ENCODE measurements at places on chromosomes 2 and 18. TPM values are rescaled to one million over a fixed set of nuclear protein-coding genes. Genes with fewer than 3 reads are reported as not detected.

GRCh38 chr18:36655074-36655473 is 173.7 kb downstream of the TPGS2 start:
- no peaks in the 10 kb centered on the region for H3K36me3 ChIP-seq
- no peaks in the 10 kb centered on the region for H3K4me1 ChIP-seq
- H3K4me3 ChIP-seq = no peak overlapping the region
- DNase-seq = no peak
- no peak overlapping the region for H3K27ac ChIP-seq
- H3K27me3 ChIP-seq = peaks cover 14% of the 10 kb centered on the region

Gene TIMM21
- 23.8 TPM for total RNA-seq

- no peaks in the 10 kb centered on the region for H3K27me3 ChIP-seq
- peak overlapping the region; percentile 55 for H3K27ac ChIP-seq
- no peak for DNase-seq
- no peak overlapping the region for H3K4me3 ChIP-seq
- H3K36me3 ChIP-seq = peaks cover 79% of the 10 kb centered on the region
These were observed 21.6 kb downstream of the PTPN18 start for GRCh38 chr2:130377491-130377890.

Gene TACR1
- not detected for total RNA-seq

DNA sequence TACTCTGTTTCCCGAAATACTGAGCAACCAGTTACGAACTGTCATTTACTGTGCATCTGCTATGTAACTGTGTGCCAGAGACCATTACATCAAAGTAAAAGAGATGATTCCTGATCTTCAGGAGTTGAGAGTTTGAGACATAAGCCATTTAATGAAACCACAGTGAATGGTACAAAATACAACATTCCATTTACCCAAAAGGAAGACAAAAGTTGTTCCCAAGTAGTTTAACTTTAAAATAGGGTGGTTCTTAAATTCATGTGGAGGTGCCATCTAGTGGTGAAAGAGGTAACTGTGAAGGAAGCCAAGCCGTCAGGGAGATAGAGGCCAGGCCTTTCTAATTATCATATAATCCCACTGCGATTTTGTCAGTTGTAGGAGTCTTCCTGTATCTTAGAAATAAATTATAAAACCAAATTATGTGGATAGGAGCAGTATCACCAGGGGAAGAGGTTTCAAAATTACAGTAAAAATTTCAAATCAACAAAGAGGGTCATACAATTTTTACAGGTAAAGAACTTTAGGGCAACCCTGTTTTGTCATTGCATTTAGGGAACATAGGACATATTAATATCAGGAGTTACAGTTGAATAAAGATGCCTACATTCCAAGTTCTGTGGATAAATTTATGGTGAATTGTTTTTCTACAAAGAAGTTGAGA is 67.7 kb downstream of the EPAS1 start:
- H3K4me1 ChIP-seq = peaks cover 46% of the 10 kb centered on the region
- peaks cover 2% of the 10 kb centered on the region for H3K36me3 ChIP-seq
- H3K27ac ChIP-seq = no peak overlapping the region
- H3K4me3 ChIP-seq = no peak overlapping the region

DNA sequence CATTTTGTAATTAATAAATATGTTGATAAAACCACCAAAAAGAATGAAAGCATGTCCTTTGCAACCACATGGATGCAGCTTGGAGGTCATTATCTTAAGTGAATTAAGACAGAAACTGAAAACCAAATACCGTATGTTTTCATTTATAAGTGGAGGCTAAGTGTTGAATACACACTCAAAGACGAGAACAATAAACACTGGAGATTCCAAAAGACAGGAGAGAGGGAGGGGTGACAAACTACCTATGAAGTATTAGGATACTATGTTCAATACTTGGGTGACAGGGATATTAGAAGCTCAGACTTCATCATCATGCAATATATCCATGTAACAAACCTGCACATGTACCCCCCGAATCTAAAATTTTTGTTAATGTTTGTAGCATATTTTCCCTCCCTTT is 7.0 kb downstream of the ERLEC1 start:
- H3K27me3 ChIP-seq = no peaks in the 10 kb centered on the region
- no peak for DNase-seq
- no peak overlapping the region for H3K27ac ChIP-seq
- peaks cover 5% of the 10 kb centered on the region for H3K4me1 ChIP-seq
- H3K36me3 ChIP-seq = peaks cover 4% of the 10 kb centered on the region
- no peak overlapping the region for H3K4me3 ChIP-seq

DNA sequence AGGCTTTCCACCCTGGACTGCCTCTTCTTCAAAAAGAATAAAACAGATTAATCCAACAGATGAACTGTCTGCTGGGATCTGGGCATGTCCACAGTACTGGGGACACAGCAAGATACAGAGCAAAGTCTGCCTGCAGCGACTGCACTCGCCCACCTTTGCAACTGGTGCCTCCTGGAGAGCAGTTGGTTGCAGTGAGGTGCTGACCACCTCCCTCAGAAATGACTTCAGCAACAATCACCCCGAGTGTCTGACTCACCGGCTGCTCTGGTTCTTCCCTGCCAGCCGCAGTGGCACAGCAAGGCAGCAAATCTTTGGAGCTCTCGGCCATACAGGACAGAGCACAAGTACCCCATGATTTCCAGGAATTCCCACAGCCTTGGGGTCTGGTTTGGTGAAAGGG is 179.7 kb downstream of the ANAPC1 start:
- peaks cover 5% of the 10 kb centered on the region for H3K27me3 ChIP-seq
- no peak for DNase-seq
- H3K4me1 ChIP-seq = peaks cover 56% of the 10 kb centered on the region
- no peak overlapping the region for H3K4me3 ChIP-seq
- no peak overlapping the region for H3K27ac ChIP-seq
- no peaks in the 10 kb centered on the region for H3K36me3 ChIP-seq

DNA sequence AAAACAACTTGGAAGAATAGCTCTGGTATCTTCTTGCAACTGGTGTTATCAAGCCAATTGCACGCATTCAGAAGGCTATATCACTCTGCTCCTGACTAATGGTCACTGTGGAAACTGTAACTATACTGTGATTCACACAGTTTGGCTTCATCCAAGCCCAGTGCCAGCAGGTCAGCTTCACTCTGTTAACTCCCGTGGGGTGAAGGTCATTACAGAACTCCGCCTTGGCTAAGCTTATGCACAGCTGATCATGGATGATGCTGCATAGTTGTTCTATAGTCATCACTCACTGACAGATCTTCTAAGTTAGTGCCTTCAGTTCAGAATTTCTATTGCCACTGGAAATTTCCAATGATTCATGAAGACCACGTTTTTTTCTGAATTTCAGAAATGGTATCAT is 497.2 kb upstream of the NETO1 start:
- no peak for DNase-seq
- H3K27me3 ChIP-seq = no peaks in the 10 kb centered on the region
- no peak overlapping the region for H3K27ac ChIP-seq
- no peaks in the 10 kb centered on the region for H3K4me1 ChIP-seq

Gene SLC40A1
- 2.6 TPM for total RNA-seq

DNA sequence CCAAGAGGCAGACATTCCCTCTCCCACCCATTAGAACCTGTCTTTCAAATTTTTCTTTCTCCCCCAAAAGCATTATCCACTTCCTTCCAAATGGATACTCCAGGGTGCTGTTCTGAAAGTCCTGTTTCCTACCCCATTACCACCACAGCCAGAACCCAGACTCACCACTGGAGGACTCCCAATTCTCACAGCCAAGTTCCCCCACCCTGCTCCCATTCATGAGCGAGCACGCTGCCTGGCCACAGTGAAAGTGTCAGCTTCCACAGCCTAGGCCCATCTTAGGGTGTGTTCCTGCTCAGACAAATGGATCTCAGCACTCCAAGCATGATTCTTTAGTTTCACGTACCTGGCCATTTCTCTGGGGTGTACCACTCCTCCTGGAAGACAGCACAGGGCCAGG is 3.8 kb upstream of the ANKRD53 start:
- H3K4me1 ChIP-seq = peaks cover 17% of the 10 kb centered on the region
- no peak for DNase-seq
- peaks cover 20% of the 10 kb centered on the region for H3K27me3 ChIP-seq
- peaks cover 3% of the 10 kb centered on the region for H3K36me3 ChIP-seq
- H3K27ac ChIP-seq = no peak overlapping the region

- no peak for DNase-seq
- peaks cover 10% of the 10 kb centered on the region for H3K36me3 ChIP-seq
- H3K27me3 ChIP-seq = no peaks in the 10 kb centered on the region
- peaks cover 19% of the 10 kb centered on the region for H3K4me1 ChIP-seq
- H3K27ac ChIP-seq = no peak overlapping the region
- H3K4me3 ChIP-seq = no peak overlapping the region
These were observed 95.9 kb downstream of the SMC6 start for GRCh38 chr2:17657759-17658158.

DNA sequence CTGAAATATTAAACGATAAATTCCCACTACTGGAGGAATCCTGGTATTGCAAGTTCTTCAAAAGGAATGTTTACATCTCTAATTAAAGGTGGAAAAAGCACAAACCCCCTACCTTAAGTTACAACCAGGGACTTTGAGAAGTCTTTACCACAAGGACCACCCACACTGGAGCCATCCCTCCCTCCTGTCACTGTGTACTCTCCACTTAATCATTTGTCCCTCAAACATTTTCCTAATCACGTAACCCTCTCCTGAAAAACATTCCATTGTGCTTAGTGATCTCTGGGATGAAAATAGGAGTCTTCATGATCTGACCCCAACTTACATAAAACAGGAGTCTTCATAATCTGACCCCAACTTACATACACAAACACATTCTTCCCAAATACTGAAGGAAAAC is 85.7 kb downstream of the SUCLG1 start:
- H3K36me3 ChIP-seq = no peaks in the 10 kb centered on the region
- H3K4me3 ChIP-seq = no peak overlapping the region
- peaks cover 3% of the 10 kb centered on the region for H3K27me3 ChIP-seq
- H3K27ac ChIP-seq = no peak overlapping the region
- H3K4me1 ChIP-seq = no peaks in the 10 kb centered on the region
- no peak for DNase-seq

DNA sequence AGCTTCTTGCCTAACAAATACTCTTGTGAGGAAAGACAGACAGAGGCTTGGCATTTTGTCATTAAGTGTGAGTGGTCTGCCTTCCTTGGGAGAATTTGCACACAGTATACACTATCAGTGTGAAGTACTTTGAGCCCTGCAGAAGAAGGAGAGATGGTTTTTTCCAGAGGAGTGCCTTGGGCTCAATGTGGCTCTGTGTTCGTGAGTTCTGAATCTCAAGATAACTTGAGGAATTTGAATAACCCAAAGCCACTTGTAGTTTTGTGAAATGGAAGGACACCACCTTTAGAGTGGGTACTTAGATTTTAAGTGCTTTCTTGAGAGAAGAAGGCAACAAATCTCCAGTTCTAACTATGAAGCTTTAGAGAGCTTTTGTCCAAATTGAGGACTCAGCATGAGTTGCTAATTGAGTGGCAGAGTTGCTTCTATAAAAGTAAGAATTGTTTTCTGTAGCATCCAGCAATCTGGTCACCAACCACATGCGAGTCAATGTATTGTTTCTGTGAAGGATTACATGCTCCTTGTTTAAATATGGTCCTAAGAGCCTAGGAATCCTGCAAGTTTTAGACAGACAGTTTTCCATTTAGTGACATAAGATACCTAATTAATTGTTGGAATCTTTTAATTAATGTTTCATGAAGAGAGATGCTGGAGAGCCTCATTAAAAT is 68.3 kb downstream of the BABAM2 start:
- DNase-seq = no peak
- H3K4me3 ChIP-seq = no peak overlapping the region
- H3K4me1 ChIP-seq = peaks cover 78% of the 10 kb centered on the region
- peak overlapping the region; percentile 28 for H3K27ac ChIP-seq

- H3K4me3 ChIP-seq = no peak overlapping the region
- no peaks in the 10 kb centered on the region for H3K36me3 ChIP-seq
- H3K27ac ChIP-seq = no peak overlapping the region
- H3K27me3 ChIP-seq = peaks cover 17% of the 10 kb centered on the region
- H3K4me1 ChIP-seq = no peaks in the 10 kb centered on the region
- no peak for DNase-seq
These were observed 37.9 kb upstream of the C1GALT1C1L start for GRCh38 chr2:43714164-43714563.

GRCh38 chr2:230843132-230843531 is 21.6 kb upstream of the ITM2C start:
- H3K4me3 ChIP-seq = no peak overlapping the region
- peaks cover 6% of the 10 kb centered on the region for H3K4me1 ChIP-seq
- no peak overlapping the region for H3K27ac ChIP-seq
- no peaks in the 10 kb centered on the region for H3K36me3 ChIP-seq
- no peak for DNase-seq
- H3K27me3 ChIP-seq = peaks cover 24% of the 10 kb centered on the region

Gene CYTIP
- 279 TPM for total RNA-seq

DNA sequence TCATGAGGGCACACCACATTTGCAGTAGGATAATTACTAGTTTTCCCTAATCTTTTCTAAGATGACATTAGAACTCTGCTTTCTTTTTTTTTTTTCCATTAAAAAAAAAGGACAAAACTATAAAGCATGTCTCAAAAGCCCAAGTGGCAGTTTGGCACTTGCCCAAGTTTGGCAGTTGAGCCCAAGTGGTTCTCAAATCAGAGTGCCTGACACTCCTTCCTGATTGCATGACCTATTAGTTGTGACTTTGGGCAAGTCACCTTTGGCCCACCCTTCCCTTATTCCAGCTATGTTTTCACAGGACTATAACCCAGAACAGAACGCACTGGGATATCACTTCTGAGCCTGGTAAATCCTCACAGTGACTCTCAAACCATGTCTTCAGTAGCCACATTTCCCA is 273.0 kb downstream of the CCDC85A start:
- DNase-seq = no peak
- no peak overlapping the region for H3K27ac ChIP-seq
- no peaks in the 10 kb centered on the region for H3K27me3 ChIP-seq

Gene PCARE
- total RNA-seq = not detected

DNA sequence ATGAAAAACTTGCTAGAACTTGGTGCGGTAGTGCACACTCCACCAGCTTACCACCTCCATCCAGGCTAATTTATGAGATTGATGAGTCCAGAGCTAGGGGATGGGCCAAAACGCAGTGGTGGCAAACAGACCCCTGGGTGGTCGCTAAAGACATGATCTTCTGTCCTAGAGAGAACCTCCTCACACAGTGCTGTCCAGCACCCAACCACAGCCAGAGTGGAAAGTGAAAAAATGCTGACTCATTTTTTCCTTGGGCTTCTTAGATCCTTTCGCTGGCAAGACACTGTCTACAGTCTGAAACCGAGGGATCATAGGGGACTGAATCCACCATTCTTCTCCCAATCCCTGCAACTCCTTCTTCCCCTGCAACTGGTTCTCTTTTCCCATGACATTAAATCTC is 4.1 kb downstream of the ANTXR1 start:
- peaks cover 18% of the 10 kb centered on the region for H3K4me1 ChIP-seq
- H3K4me3 ChIP-seq = no peak overlapping the region
- peaks cover 74% of the 10 kb centered on the region for H3K27me3 ChIP-seq
- H3K36me3 ChIP-seq = no peaks in the 10 kb centered on the region
- no peak for DNase-seq

All from activated CD4-positive, alpha-beta T cell treated with anti-CD3 and anti-CD28 coated beads, Interleukin-2, amount 10 ng/mL, durations not matched to agents 7 days and 5 days (primary cell).